Tibial nerve (tissue), 4 donors: ENCODE measurements at places on chromosomes 13 and 19. TPM values are rescaled to one million over a fixed set of nuclear protein-coding genes. Genes with fewer than 3 reads are reported as not detected.

- H3K27me3 ChIP-seq, result no peaks in the 10 kb centered on the region
- H3K4me3 ChIP-seq, result no peak overlapping the region
- H3K27ac ChIP-seq, result no peak overlapping the region
- H3K36me3 ChIP-seq, result no peaks in the 10 kb centered on the region
Measured at GRCh38 chr13:87128036-87128435, 543.1 kb upstream of the SLITRK5 start.

- no peak overlapping the region for H3K27ac ChIP-seq
- H3K27me3 ChIP-seq, result no peaks in the 10 kb centered on the region
- H3K4me1 ChIP-seq, result no peaks in the 10 kb centered on the region
- no peaks in the 10 kb centered on the region for H3K36me3 ChIP-seq
- no peak for DNase-seq
- no peak overlapping the region for H3K4me3 ChIP-seq
Measured at GRCh38 chr13:104869501-104869900, 1666.0 kb downstream of the EFNB2 start.

GRCh38 chr19:18436671-18437490 is 1.1 kb downstream of the ISYNA1 start:
- H3K4me3 ChIP-seq, result peak overlapping the region; percentile 56
- H3K27ac ChIP-seq, result peak overlapping the region; percentile 82
- H3K27me3 ChIP-seq, result no peaks in the 10 kb centered on the region
- no peaks in the 10 kb centered on the region for H3K4me1 ChIP-seq
- peak; percentile 60 for DNase-seq
- H3K36me3 ChIP-seq, result no peaks in the 10 kb centered on the region

DNA sequence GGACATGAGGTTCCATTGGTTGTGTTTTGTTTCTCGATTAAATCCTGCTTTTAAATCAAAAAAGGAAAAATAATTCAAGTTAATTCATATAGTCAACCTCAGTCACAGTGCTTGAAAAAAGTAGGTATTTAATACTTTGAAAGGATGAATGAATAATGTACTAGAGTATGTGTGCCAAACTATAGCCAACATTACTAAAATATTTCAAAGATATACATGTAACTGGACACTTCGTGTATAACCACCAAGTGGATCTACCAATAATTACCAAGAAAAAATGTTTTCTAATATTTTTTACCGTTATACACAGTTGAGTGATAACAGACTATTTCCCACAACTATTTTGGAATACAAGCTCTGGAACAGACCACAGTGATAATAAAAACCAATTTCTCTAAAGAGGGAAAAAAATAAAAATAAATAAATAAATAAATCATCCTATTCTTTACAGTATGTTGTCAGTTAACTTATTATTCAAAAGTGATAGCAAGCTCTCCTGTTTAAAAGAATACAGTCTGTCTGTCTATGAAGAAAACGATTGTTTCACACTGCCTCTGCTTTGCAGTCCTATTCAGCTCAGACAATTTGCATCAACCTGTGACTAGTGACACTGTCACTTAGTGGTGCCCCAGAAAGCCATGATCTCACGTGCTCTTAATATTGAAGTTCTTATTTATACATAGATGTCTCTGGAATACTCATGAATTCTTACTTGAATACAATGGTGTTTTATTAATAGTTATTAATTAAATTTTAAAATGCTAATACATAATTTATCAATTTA is 58.2 kb downstream of the UBL3 start:
- DNase-seq, result no peak
- no peak overlapping the region for H3K27ac ChIP-seq
- no peaks in the 10 kb centered on the region for H3K27me3 ChIP-seq
- no peak overlapping the region for H3K4me3 ChIP-seq

GRCh38 chr19:10603873-10604459 is 16.9 kb upstream of the AP1M2 start:
- H3K36me3 ChIP-seq, result no peaks in the 10 kb centered on the region
- peak overlapping the region; percentile 99 for H3K27ac ChIP-seq
- H3K4me1 ChIP-seq, result peaks cover 6% of the 10 kb centered on the region
- H3K4me3 ChIP-seq, result peak overlapping the region; percentile 100
- DNase-seq, result no peak
- no peaks in the 10 kb centered on the region for H3K27me3 ChIP-seq

- no peak overlapping the region for H3K27ac ChIP-seq
- DNase-seq, result no peak
- no peaks in the 10 kb centered on the region for H3K27me3 ChIP-seq
- no peaks in the 10 kb centered on the region for H3K4me1 ChIP-seq
- no peaks in the 10 kb centered on the region for H3K36me3 ChIP-seq
Measured at GRCh38 chr19:41616792-41617621, 9.9 kb downstream of the CEACAM4 start.

- DNase-seq, result no peak
- H3K27me3 ChIP-seq, result no peaks in the 10 kb centered on the region
- H3K27ac ChIP-seq, result no peak overlapping the region
Measured at GRCh38 chr13:100106705-100107104, 17.8 kb downstream of the PCCA start.

- H3K4me3 ChIP-seq, result no peak overlapping the region
- no peak overlapping the region for H3K27ac ChIP-seq
- no peak for DNase-seq
- H3K36me3 ChIP-seq, result no peaks in the 10 kb centered on the region
Measured at GRCh38 chr19:31220540-31220939, 128.7 kb downstream of the TSHZ3 start.

DNA sequence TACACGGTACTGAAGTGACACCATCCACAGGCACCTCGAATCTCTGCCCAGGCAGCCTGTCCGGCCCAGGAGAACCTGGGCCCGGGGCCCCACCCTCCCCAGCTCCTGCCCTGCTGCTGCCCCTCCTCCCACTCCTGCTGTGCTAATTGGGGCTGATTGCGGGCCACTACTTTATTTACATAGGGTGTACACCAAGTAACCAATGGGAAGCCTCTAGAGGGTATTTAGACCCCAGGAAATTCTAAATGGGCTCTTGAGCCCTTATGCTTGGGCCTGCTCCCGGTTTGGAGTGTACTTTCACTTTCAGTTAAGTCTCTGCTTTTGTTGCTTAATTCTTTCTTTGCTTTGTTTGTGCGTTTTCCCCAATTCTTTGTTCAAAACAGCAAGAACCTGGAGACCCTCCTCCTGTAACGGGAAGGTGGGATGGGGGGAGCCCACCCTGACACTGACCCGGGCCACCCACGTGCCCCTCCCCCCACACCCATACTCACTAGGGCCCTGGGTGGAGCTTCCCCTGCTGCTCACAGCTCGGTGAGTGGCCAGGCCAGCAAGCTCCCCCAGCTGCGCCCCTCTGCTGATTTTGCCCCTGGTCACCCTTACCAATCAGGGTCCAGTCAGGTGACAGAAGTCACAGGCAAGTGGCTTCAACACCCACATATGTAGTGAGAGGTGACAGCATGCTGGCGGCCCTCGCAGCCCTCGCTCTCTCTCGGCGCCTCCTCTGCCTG is 9.4 kb downstream of the SCGB2B2 start:
- no peak for DNase-seq
- H3K27ac ChIP-seq, result peak overlapping the region; percentile 64
- H3K4me1 ChIP-seq, result no peaks in the 10 kb centered on the region
- H3K27me3 ChIP-seq, result no peaks in the 10 kb centered on the region

DNA sequence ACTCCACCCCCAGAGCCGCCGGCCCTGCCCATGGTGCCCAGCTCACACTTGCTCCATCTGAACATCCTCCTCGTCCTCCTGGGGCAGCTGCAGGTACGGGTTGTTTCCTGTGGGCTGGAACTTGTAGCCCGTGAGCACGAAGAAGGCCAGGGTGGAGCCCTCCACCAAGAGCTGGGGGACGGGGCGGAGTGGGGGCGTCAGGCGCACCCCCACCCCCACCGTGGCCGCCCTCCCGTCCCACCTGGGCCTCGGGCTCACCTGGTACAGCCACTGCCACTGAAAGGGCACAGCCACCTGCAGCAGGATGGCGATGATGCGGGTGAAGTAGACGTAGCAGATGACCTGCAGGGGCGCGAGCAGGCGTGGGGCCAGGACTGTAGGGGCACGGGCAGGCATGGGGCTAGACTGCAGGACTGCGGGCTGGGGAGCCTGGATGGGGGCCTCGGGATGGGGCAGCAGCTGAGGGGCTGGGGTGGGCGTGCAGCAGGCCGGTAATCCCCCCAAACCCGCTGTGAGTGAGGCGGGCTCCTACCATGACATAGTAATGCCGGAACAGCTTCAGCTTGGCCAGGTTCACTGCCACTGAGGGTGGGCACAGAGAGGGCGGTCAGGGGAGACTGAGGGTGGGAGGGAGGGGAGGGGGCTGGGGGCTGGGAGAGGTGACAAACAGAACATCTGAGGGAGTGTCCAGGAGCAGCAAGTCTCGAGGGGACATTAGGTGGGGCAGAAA is 6.3 kb downstream of the GPR108 start:
- DNase-seq, result no peak
- peaks cover 11% of the 10 kb centered on the region for H3K4me1 ChIP-seq
- H3K27ac ChIP-seq, result peak overlapping the region; percentile 58
- H3K27me3 ChIP-seq, result no peaks in the 10 kb centered on the region

DNA sequence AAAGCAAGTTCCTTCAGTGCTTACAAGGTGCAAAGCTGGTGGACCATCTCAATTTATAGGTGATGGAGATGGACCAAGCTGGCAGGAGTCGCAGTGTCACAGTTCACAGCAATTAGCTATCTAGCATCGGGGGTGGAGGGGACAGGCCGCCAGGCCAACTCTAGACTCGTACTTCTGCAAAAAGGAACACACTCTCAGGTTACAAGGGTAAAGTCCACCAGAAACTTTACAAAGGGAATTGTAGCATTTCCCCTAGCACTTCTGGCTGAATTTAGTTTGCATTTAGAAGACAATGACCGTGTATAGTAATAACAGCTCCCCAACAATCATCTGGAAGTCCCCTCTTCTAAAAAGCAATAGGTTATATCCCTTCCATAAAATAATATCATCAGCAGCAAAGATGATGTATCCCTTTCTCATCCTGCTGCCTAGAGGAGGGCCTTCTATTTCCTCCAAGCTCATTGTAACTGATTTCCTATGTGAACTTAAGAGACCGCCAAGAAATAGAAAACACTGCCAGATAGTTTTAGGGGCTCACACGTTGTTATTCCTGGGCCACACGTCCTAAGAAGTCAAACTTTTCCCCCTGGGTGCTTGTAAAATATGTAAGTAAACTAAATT is 8.5 kb upstream of the DOCK9 start:
- no peaks in the 10 kb centered on the region for H3K36me3 ChIP-seq
- H3K27ac ChIP-seq, result no peak overlapping the region
- H3K4me1 ChIP-seq, result no peaks in the 10 kb centered on the region
- DNase-seq, result no peak
- H3K4me3 ChIP-seq, result no peak overlapping the region

GRCh38 chr13:92843549-92843948 is 383.1 kb upstream of the GPC6 start:
- no peaks in the 10 kb centered on the region for H3K4me1 ChIP-seq
- no peak overlapping the region for H3K4me3 ChIP-seq
- no peaks in the 10 kb centered on the region for H3K27me3 ChIP-seq
- no peak overlapping the region for H3K27ac ChIP-seq
- H3K36me3 ChIP-seq, result no peaks in the 10 kb centered on the region

DNA sequence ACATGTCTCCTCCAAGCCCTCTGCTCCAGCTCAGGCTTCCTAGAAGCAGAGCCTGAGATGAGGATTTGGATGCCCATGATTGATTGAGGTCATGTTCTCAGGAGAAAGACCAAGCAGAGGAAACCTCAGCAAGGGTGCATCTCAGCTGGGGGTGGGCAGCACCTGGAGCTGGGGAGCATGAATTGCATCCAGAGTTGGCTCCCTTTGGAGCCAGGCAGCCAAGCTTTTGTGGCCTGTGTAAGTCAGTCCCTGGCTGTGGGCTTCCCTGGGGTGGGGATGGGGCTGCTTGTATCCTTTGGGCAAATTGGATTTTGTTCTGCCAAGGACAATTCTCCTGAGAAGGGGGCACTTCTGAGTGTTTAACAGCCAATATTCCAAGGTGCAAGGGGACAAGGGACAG is 91.5 kb upstream of the WASF3 start:
- no peak overlapping the region for H3K4me3 ChIP-seq
- no peak overlapping the region for H3K27ac ChIP-seq
- no peaks in the 10 kb centered on the region for H3K4me1 ChIP-seq
- no peaks in the 10 kb centered on the region for H3K27me3 ChIP-seq
- no peaks in the 10 kb centered on the region for H3K36me3 ChIP-seq

- H3K27ac ChIP-seq, result no peak overlapping the region
- no peaks in the 10 kb centered on the region for H3K36me3 ChIP-seq
- DNase-seq, result no peak
- no peaks in the 10 kb centered on the region for H3K27me3 ChIP-seq
Measured at GRCh38 chr13:35346494-35346893, 130.0 kb downstream of the MAB21L1 start.

- DNase-seq, result no peak
- H3K27me3 ChIP-seq, result no peaks in the 10 kb centered on the region
- H3K27ac ChIP-seq, result no peak overlapping the region
- no peaks in the 10 kb centered on the region for H3K36me3 ChIP-seq
Measured at GRCh38 chr13:42876887-42877545, 95.6 kb downstream of the FAM216B start.

DNA sequence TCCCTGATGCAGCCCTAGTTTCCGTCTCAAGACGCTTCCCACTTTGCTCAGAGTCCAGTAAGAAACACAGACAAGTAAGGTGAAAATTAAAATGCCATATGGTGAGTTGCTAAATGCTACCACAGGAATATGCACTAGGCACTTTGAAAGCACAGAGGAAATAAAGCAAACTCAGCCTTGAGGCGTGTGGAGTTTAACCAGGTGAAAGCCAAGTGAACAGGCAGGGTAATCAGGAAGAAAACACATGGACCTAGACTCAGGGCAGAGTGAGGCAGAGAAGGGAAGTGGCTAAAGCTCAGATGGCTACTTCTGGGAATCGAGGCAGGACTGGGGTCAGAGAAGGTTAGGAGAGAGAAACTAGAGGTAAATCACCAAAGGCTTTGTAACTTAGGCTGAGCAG is 5.4 kb upstream of the UBL3 start:
- DNase-seq, result no peak
- H3K27ac ChIP-seq, result no peak overlapping the region
- no peak overlapping the region for H3K4me3 ChIP-seq
- no peaks in the 10 kb centered on the region for H3K4me1 ChIP-seq
- H3K36me3 ChIP-seq, result no peaks in the 10 kb centered on the region

- H3K4me3 ChIP-seq, result no peak overlapping the region
- no peak overlapping the region for H3K27ac ChIP-seq
- no peaks in the 10 kb centered on the region for H3K27me3 ChIP-seq
- DNase-seq, result no peak
- H3K4me1 ChIP-seq, result no peaks in the 10 kb centered on the region
Measured at GRCh38 chr13:106455777-106456176, 79.7 kb downstream of the EFNB2 start.

Gene EBI3
- total RNA-seq, result 18.0 TPM

Gene CADM4
- 108 TPM for total RNA-seq

Gene ANGPTL8
- total RNA-seq, result 2.0 TPM

Gene MEIOSIN
- total RNA-seq, result not detected

Gene CEACAM8
- total RNA-seq, result not detected

Gene SSC5D
- 7.9 TPM for total RNA-seq

Gene APBA3
- total RNA-seq, result 27.3 TPM

Gene ZNF610
- 7.2 TPM for total RNA-seq
